Hematopoietic multipotent progenitor cell treated with erythropoietin and hydrocortisone succinate and interleukin-3 and kit ligand, for 8 days (in vitro differentiated cells): ENCODE measurements at places on chromosomes 1 and 21.

DNA sequence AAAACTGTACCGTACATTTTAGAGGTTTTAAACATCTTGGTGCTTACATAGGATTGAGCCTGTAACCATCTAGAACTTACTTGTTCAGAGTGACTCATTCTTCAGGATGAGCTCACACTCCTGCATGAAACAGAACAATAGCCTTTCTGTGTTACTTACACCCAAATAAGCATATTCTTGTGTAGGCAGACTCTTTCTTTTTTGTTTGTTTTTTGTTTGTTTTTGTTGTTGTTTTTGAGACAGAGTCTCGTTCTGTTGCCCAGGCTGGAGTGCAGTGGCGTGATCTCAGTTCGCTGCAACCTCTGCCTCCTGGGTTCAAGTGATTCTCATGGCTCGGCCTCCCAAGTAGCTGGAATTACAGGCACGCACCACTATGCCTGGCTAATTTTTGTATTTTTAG, 3.8 kb upstream of the CA6 start:
- DNase-seq, result no peak

DNA sequence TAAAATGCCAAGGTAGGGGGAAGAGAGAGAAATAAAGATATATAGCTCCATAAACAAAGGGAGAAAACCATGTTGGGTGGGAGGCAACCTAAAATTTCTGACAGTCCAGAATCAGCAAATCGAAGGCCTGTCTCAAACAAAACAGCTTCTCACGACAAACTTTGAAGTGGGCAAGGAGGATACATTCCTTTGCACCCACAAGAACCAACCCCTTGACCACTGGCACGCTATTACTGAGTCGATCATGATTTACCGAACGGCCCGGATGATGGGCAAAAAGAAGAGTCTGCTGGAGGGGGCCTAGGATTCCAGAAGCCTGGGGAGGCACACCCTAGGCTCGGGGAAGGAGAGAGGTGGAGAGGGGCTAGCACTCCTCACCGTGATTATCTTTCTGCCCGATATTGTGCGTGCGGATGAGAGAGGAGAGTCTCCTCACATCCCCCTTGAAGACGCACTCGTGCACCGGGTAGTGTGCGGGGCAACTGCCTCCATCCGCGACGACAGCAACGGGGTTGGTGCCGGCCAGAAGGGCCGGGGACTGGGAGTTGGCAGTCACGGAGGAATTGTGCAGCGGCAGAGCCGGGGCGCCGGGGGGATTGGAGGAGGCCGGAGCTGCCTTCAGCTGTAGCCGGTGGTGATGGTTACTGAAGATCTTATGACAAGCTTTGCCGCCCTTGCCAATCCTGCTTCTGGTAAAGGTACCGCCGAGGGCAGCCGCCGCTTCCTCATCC, 756 bp downstream of the ANKRD13C start:
- no peak for DNase-seq

- DNase-seq, result peak; percentile 52
Observed at GRCh38 chr21:36630485-36631206, 68.3 kb upstream of the SIM2 start.

GRCh38 chr1:40676501-40676900, 11.0 kb upstream of the RIMS3 start:
- no peak for DNase-seq

GRCh38 chr1:32249831-32250525, 1.1 kb upstream of the LCK start:
- DNase-seq, result no peak
